ENCODE measurements at places on chromosomes 3 and 15.

DNA sequence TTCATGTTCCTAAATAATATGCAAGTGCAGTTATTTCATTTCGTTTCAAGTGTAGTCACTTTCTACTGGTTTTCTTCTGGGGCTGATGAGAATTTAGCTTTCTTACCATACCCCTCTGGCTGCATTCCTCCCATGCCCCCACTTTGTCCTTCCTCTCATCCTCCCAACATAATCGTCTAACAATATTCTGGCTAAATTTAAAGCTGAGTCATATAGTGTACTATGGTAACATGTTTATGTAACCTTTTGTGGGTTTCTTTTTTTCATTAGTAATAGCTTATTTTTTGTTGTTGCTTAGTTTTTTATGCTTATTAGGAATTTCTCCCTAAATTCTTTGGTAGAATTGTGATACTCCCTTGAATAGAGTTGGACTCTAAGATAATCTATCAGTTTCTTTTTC lies 30.5 kb downstream of the DUT start:
- no peak for DNase-seq

- peak; percentile 58 for DNase-seq
These were observed 77.8 kb downstream of the RAB11A start for GRCh38 chr15:65947041-65947440.

DNA sequence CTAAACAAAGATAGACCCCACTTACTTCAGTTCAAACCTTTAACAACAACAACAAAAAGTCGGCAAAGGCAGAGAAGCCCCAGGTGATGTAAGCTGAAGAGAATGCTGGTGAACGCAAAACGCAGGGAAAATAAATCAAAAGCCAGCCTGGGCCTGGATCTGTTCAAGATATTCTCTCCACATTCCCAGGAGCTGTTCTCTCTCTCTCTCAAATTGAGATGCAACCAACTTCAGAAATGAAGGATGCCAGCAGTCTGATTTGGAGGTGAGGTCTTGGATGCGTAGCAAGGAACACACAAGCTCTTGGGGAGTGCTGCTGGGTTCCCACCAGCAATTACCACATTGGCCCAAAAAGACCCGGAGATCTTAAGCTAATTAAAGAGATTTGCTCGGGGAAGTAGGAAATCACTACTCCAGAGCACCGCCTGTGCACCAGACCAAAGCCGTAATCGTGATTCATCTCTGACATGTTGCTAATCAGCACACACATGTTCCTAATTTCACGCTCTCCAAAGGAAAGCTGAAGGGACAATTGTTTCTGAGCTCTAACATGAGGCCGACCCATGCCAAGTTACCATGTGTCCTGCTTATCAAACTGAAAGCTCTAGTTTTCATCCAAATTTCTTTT lies 37.1 kb downstream of the IL17RD start:
- peak; percentile 94 for DNase-seq

DNA sequence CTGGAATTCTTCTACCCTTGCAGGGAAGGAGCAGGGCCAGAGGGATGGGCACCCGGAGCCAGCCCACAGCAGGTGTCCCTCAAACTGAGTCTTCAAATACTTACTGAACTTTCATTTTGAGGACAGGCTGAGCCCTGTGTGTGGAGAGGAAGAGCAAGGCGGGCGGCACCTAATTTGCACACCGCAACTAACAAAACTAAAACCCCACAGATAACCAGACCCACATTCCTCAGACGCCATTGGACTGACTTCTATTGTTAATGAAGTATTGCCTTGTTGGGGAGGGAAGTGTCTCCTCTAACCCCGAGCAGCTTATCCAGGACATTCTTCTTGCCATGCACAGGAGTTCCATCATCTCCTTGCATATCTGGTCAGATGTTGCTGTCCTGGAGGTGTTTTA lies 105.2 kb upstream of the NR2E3 start:
- no peak for DNase-seq

- DNase-seq, result no peak
These were observed 98.2 kb downstream of the NR2F2 start for GRCh38 chr15:96428742-96429141.

- no peak for DNase-seq
These were observed 14.6 kb upstream of the LMOD3 start for GRCh38 chr3:69137005-69137404.

- DNase-seq, result no peak
These were observed 23.2 kb downstream of the ZNF445 start for GRCh38 chr3:44454258-44454657.

DNA sequence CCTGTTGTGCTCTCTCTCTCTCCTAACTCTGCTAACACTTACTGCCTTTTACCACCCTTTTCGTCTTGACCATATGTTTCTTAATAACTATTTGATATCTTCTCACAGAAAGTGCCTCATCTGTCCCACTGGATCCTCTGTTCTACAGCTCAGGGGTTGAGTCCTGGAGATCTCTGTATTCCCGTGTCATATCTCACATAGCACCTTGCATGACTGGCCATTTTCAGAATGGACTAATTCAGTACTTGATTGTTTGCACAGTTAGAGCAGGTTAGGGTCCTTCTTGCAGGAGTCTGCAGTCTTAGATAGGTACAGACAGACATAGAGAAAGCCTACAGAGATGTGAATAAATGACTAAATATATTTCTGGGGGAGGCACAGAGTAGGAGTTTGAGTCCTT lies 20.9 kb downstream of the HACD3 start:
- no peak for DNase-seq

- DNase-seq, result no peak
These were observed 9.5 kb downstream of the TBC1D21 start for GRCh38 chr15:73882761-73883419.

GRCh38 chr3:88003115-88003755 lies 55.6 kb downstream of the CGGBP1 start:
- DNase-seq, result peak; percentile 46

DNA sequence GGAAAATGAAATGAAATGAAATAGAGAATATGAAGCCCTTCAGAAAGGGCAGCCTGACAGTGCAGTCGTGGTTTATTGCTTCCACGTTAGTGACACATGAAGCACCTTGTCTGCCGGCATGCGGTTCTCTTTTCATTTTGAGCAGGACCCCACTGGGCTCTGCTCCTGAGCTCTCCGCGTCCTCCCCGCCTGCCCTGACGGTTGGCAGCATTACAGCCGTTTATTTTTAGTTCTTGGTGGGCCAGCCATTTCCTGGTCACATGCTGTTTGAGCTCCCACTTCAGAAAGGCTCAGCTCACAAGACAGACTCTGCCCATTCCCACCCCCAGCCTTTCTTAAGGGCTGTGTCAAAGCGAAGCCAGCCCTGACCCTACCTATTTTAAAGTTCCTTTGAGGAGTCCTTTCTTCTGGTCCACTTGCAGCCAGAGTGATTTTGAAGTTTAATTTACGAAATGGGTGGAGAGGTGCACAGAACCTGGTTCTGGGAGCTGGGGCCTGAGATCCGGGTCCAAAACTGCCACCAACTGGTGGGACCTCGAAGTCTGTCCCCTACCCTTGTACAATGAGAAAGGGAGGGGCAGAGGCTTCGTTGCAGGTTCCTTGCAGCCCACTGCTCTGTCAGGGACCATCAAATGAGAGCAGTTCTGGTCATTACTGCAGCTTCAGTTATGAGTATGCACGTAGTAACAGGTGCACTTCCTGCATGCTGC lies 60.1 kb downstream of the MGLL start:
- no peak for DNase-seq

- peak; percentile 37 for DNase-seq
These were observed 264.6 kb upstream of the TLE3 start for GRCh38 chr15:70362350-70362749.
